ENCODE measurements at places on chromosomes 12 and 14.

DNA sequence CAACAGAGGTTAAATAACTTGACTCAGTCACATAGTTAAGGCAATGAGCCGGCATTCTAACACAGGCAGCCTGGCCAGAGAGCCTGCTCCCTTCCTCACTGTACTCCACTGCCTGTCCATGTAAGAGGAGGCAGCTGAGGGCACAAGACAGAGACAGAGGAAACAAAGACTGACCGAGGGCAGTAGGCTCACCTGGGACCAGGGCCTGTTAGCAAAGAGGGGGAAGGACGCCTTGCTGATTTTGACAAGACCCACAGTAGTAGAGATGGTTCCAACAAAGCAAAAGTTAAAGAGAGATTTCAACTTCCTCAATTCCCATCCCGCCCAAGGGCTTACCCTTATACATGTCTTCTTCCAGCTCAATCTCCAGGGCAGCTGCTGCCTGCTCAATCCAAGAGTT lies 26.5 kb downstream of the OTUB2 start:
- no peak for DNase-seq

GRCh38 chr12:95205016-95205624 lies 12.1 kb downstream of the FGD6 start:
- DNase-seq, result no peak

GRCh38 chr12:14873440-14874185 lies 12.0 kb downstream of the MGP start:
- no peak for DNase-seq

GRCh38 chr14:81771651-81772275 lies 238.1 kb upstream of the SEL1L start:
- DNase-seq, result no peak

DNA sequence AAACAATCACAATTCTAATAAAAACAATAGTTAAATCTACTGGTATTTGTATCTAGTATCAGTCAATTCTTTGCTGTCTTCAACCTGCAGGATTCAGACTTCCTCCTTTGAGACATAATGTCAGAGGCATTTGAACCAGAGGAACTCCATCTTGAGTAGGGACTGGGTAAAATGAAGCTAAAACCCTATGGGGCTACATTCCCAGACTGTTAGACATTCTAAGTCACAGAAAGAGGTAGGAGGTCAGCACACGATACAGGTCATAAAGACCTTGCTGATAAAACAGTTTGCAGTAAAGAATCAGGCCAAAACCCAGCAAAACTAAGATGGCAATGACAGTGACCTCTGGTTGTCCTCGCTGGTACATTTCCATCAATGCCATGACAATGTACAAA lies 48.2 kb upstream of the MAP3K9 start:
- DNase-seq, result no peak

DNA sequence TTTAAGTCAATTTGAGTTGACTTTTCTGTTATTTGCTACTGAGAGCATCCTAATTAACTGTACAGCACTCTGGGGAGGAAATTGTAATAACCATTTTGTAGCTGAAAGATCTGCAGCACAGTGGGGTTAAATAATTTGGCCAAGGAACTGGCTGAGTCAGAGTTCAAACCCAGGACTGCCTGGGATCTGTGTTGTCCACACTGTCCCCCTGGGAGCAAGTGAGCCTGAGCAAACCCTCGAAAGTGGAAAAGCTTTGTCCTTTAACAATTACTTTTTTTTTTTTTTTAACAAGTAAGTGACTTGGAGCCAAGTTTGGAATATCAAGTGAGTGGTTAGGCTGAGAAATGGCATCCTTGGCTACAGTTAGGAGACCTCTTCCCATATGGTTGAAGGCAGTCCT lies 247.2 kb upstream of the CCDC196 start:
- no peak for DNase-seq

DNA sequence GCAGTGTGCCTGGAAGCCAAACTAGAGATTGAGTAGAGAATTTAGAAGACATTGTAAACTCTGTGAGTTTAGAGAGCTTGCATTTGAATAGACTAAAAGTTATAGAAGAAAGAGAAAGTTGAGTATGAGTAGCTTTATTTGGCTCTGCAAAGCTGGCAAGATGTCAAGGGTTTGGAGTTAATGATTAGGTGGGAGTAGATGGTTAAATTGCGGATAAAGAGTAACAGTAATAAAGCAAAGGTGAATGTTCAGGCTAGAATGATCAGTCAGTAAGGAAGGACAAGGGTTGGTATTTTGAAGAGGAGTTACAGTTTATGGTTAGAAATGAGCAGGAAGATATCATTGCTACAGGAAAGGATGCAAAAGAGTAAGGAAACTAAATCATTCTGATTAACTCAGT lies 5.2 kb downstream of the PPM1A start:
- no peak for DNase-seq

DNA sequence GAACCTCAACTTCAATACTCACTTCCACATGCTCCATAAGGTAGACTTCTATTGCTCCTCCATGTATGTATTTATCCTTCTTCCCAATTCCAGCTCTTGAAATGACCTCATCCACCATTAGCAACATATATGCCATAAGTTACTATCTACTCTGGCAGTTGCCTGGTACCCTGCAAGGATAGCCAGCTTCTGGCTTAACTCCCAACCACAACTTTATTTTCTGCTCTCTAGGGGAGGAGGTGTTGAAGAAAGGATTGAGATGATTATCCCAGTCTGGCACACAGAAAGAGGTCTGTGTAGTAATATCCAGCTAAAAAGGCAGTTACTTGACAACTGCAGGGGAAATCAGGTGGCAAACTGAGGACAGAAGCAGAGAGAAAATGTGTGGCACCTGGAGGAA lies 71.5 kb upstream of the MDM1 start:
- DNase-seq, result no peak

DNA sequence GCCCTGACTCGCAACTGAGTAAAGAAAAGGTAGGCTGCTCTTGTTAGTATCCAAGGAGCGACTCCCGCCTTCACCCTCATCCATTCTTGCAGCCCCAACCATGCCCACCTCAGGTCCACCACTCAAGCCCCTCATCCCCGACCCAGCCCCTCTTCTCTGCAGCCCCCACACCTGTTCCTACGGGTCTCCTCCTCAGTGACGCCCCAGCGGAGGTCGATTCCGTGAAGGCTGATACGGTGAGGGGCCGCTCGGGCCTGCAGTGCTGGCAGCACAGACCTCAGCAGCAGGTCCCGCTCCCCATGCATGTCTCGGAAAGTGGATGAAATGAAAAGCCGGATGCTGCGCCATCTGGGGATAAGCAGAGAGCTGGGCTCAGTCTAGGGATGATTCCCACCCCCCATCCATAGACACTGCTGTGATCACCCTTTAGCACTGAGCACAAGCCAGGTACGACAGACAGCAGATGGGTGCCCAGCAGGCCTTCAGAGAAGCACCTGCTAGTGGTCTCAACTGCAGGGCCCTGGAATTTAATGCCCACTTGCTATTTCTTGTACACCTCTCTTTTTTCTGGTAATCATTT lies 26.9 kb downstream of the TEP1 start:
- DNase-seq, result no peak

GRCh38 chr12:70469221-70469820 lies 103.2 kb downstream of the KCNMB4 start:
- DNase-seq, result no peak

GRCh38 chr14:58291646-58292045 lies 6.7 kb upstream of the ARID4A start:
- no peak for DNase-seq

DNA sequence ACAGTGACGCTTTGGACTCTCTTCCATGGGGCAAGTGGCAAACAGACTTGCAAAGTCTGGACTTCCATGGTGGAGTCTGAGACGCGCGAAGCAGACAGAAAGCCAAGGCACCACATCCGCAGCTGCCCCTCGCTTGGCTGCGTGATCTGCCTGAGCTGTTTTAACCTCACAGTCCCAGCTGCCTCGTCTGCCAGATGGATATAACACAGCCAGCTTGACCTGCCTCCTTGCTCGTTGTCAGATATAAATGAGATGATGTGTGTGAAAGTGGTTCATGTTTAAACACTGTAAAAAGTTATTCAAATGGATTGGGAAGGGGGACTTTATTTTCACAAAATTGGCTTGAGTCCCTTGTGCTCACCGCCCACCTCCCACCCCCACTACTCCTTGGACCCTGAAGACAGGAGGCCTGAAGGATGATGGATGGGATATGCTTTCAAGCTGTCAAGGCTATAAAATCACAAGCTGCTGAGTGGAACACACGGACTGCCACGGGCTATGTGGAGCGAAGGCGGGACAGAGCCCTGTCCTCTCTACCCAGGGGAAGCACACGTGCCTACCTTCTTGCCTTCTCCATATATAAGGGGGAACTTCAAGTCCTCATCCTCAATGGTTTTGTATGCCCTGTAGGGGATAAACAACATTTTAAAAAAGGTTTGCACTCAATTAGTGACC lies 226.9 kb downstream of the MON2 start:
- no peak for DNase-seq

DNA sequence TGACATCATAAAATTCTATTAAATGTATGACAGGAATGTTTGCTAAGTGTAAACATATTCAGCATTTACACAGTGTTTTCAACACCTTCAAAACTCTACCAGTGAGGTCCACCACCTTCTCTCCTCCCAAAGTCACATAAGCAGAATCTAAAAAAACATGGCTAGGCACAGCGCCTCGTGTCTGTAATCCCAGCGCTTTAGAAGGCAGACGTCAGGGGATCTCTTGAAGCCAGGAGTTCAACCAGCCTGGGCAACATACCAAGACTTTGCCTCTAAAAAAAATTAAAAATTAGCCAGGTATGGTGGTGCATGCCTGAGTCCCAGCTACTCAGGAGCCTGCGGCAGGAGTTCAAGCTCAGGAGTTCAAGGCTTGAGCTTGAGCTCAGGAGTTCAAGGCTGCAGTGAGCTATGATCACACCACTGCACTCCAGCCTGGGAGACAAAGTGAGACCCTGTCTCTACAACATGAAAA lies 30.0 kb downstream of the NUMB start:
- no peak for DNase-seq

- no peak for DNase-seq
These were observed 133.6 kb upstream of the NCOR2 start for GRCh38 chr12:124700810-124701592.

DNA sequence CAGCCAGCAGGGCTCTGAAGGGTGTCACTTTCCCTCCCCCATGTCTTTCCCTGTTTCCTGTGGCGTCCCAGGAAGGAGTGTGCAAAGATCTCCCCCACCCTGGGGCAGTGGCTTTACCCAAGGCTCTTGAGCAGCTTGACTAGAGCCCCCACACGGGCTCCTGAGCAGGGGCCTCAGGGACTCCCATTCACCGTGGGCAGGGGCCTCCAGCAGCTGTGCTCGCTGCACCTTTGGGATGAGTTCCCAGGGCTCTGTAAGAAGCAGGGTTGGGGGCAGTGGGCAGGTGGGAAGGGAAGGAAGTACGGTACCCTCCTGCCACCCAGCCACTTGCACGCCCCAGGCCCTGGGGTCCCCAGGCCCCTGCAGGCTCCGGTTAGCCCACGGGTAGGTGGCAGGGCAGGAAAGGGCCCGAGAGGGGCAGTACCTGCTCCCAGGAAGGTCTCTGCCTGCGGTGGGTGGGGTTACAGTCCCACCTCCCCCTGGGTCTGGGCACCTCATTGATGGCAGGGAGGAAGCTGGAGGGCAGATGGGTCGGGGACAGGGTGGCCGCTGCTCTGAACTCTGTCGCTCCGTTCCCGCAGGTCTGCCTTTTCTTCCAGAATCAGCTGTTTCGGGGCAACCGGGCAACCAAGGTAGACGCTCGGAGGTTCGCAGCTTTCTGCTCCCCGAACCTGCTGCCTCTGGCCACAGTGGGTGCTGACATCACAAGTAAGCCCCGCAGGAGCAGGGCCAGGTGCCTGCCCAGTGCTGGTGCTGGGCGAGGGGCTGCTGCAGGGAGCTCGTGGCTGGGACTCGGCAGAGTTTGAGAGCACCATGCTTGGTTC lies 13.0 kb downstream of the ASPG start:
- DNase-seq, result no peak

- DNase-seq, result no peak
These were observed 27.1 kb downstream of the DCP1B start for GRCh38 chr12:1977109-1977508.

DNA sequence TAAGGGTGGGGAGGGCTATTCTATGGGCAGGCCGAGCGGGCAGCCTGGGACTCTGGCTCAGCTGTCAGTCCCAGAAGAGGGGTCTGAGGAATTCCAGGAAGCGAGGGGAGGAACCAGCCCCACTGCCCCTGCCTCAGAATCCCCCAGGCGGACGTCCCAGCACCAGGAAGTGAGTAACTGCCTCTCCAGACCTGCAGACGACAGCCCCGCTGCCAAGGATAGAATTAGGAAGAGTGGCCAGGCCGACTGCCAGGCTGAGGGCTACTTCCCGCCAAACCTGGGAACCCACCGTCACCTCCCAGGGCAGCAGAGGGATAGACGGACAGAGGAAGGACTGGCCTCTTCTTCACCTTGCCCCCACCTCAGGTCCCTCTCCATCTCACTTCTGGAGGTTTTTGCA lies 6.7 kb upstream of the BDKRB2 start:
- DNase-seq, result no peak

- DNase-seq, result no peak
These were observed 820.5 kb upstream of the SEL1L start for GRCh38 chr14:82354126-82354525.

DNA sequence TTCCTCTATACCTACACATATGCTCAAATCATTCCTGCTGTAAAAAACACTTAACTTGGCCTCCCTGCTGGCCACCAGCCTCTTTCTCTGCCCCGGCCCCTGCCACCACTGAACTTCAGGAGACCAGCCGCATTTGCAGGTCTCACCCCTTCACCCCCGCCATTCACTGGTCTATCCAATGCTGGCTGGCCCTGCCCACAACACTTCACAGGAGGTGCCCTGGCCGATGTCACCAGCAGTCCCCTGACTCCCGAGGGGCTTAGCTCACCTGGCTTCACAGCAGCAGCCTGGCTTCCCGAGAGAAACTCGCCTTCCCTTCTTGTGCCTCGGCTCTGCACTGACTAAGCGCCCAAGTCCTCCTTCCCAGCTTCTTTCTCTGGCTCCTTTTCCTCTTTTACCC lies 7.5 kb downstream of the AK7 start:
- DNase-seq, result no peak

- DNase-seq, result no peak
These were observed 94.7 kb downstream of the SLC41A2 start for GRCh38 chr12:104863296-104863948.

GRCh38 chr14:85247071-85247470 lies 282.9 kb upstream of the FLRT2 start:
- DNase-seq, result no peak

GRCh38 chr14:79551523-79551922 lies 659.8 kb downstream of the DIO2 start:
- no peak for DNase-seq

- no peak for DNase-seq
These were observed 900.9 kb downstream of the FLRT2 start for GRCh38 chr14:86430853-86431252.

DNA sequence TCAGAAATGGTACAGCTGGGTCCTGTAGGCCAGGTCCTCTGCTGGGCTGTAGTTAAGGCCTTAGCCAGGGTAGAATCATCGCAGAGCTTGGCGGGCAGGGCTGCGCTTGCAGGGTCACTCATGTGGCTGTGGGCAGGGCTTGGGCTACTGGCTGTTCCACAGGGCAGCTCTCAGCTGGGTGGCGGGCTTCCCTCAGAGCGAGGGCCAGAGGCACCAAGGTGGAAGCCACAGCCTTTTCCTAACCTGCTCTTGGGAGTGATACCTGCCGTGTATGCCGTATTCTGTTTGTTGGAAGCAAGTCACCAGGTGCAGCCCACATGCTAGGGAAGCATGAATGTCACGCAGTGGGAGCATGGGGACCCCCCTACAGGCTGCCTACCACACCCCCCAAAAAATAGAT lies 69.8 kb upstream of the RIN3 start:
- DNase-seq, result no peak

- DNase-seq, result no peak
These were observed 62.7 kb upstream of the FBRSL1 start for GRCh38 chr12:132427174-132427768.

All from activated CD4-positive, alpha-beta T cell treated with anti-CD3 and anti-CD28 coated beads, Interleukin-2, amount 50 U/mL, for 24 hours (primary cell).